Vagina (tissue), 2 donors: ENCODE measurements at places on chromosomes 6 and 20.

DNA sequence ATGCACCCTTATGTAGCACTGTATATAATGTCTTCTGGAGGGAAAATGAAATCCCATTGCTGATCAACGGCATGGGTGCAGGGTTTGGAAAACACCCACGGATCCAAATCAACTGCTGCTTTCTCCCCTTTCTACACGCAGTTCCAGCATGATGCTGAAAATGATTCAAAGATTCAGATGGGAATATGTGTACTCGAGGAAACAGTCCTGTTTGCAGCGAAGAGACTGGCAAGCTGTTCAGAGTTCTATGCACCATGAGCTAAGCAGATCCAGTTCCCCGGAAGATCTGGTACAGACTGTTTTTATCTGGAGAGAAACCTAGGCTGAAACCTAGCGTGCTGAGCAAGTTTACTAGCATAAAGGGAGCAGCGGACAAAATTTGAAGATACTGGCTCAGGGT is 47.9 kb upstream of the CDH4 start:
- no peak for DNase-seq

GRCh38 chr20:24684956-24685691 is 215.7 kb downstream of the SYNDIG1 start:
- no peak for DNase-seq

- no peak for DNase-seq
Observed at GRCh38 chr20:62020935-62021701, 44.6 kb downstream of the TAF4 start.

DNA sequence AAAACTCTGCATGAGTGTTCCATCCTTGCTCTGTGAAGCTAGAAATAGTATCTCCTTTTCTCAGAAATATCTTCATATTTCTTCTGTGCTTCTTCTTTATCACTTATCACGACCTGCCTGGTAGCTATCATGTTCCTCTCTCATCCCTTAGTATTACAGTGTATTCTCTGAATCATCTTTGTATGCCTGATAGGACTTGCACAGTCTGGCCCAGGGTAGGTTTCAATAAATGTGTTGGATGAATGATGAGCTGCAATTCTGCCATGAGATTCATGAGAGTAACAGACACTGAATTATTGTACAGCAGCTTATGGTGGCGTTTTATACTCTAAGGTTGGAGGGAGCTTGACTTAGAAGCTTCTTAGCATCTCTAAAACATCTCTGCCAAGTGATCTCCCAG is 66.6 kb downstream of the GRM1 start:
- DNase-seq: no peak

DNA sequence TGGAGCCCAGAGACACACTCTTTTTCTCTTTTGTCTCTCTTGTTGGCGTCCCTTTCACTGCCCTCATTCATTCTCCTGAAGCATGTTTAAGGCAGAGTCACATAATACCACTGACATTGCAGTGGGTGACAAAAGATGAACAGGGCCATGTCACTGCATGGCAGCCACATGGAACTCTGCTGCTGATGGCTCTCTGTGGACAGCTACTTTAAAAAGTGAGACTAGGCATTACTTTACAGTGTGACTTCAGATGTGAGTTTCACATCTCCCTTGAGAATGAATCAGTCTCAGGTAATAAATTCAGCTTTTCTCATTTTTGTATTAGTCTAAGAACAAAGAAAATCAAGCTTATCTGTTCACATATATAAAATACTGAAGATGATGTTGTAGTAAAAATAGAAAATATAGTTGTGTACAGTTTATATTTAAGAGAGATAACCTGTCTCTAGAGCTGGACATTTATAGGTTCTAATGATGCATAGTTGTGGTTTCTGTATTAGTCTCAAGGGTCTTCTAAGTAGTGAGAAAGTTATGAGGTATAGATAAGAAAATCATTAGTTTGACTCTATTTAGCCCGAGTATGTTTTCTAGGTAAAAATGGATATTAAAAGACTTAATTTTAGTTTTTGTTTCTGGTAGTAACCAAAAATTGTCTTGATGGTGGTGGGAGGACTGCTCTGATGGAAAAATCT is 6.1 kb downstream of the MRS2 start:
- no peak for DNase-seq

DNA sequence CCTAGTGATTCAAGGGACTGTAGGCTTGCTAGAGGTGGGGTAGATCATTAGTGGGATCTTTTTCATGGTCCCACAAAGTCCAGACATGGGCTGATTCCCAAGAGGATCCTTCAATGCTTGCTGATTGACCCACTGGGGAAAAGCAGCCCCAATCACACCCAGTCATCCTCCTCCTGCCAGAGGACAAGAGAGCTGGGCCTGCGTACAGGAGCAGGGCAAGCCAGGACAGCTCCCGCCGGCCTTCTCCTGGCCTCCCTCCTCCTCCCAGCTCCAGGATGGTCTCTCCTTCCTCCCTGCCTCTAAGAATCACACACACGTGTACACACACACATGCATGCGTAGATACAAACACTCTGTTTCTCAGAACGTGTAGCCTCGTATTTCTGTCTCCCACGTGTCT is 27.0 kb downstream of the KCNK15 start:
- DNase-seq: no peak

GRCh38 chr6:77638129-77638830 is 14.6 kb upstream of the MEI4 start:
- no peak for DNase-seq

DNA sequence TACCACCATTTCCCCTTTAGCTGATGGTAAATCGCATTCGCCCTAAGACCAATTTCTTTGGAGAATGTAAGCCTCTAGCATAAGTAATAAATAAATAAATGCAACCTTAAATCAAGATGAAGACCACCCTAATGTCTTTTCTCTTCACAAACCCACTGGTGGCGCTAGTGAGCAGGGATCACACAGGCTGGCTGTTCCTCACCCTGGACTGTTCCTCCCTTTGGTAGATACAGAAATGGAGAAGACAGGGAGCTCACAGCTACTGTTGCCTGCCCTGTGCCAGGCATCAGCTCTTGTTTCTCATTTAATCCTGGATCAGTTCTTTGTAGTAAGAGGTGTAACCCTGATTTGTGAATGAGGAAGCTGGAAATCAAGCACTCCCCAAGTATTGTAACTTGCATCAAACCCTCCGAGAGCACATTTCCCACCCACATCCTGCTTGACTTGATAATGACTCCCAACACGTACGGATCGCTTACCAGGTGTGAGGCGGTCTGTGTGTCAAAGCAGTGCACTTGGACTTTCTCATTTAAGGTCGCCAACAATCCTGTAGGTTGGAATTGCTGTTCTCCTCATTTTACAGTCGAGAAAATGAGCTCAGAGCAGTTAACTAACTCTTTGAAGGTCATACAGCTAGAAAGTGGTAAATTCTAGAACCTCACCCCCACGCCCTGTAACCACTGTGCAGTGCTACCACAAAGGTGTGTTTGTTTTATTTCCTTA is 236.1 kb downstream of the TSHZ2 start:
- DNase-seq: no peak

- DNase-seq: no peak
Observed at GRCh38 chr6:170357812-170358211, 51.3 kb downstream of the FAM120B start.

- no peak for DNase-seq
Observed at GRCh38 chr6:28995093-28995650, 9.9 kb downstream of the ZNF311 start.

DNA sequence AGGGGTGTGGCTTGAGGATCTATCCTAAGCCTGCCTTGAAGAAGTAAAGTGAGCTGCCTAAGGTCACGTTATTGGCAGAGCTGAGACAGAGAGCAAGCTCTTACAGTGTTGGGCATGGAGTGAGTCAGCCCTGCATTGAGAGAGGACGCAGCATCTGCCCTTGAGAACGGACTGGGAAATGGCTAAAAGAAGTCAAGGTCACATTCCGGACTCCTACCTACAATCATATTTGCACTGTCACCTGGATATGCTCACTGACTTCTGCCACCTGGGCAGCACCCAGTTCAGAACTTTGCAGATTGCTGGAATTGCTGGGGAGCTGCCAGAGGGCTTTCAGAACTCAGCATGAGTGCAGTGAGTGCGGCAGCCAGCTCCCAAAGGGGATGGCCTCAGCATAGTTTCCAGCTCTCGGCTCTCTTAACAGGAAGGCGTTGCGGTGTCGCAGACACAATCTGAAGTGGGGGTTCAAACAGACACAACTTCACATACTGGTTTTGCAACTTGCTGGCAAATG is 199.3 kb upstream of the SGK1 start:
- no peak for DNase-seq

GRCh38 chr6:35473075-35473849 is 5.1 kb downstream of the RPL10A start:
- DNase-seq: no peak

DNA sequence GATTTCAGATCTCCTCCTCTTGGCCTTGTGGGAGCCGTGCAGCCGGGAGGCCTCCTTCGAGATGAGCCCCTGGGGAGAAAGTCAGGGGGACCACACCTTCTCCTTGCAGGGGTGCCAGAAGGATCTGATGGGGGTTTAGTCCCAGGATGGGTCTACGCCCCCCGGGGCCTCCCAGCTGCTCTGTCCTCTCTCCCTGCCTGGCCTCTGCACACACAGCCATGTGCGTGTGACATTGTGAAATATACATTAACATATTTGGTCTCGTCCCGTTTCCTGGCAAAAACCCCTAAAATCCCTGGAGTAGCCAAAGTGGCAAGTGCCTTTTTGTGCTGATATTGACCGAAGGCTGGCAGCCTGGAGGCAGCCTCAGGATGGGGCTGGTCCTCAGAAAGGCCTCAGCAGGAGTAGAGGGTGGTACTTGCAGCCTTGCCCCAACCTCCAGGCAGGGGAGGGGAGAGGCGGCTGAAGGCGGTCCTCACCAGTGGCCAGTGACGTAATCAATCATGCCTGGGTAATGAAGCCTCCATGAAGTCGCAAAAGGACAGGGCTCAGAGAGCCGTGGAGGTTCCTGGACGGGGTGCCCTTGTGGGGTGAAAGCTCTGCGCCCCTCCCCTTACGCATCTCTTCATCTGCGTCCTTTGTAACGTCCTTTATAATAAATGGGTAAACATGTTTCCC is 5.1 kb upstream of the HELZ2 start:
- no peak for DNase-seq

GRCh38 chr6:157840776-157841175 is 17.7 kb downstream of the SNX9 start:
- DNase-seq: no peak

GRCh38 chr20:35909176-35909575 is 45.1 kb downstream of the SCAND1 start:
- DNase-seq: no peak

DNA sequence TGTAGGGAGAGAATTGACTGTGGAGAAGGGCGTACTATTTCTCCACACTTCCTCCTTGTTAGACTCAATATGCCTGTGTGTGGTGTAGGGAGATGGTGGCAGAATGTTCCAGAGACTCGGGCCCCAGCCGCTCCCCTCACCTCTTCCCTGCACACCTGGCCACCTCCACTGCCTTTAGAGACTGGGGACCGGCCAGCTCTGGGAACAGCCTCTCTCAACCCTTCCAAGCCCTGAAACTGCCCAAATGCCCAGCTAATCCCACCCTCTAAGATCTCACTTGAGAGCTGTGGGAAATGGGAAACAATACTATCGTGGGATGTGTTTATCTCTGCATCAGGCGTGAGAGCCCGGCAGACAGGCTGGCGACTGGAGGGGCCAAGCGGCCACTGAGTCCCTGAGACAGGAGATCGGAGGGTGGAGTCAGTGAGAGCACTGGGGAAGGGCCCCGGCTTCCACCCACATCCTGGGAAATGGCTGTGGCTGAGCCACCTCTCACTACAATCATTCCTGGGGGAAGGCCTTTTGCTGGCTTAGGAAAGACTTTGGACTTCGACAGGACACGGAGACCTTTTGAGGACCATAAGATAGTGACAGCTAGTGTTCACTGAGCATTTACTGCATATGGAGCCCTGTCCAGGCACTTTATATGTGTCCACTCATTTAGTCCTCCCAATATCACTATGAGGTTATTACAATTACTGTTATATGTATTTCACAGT is 31.0 kb upstream of the MRPS18A start:
- DNase-seq: no peak

GRCh38 chr20:24627926-24628325 is 158.5 kb downstream of the SYNDIG1 start:
- DNase-seq: no peak

GRCh38 chr6:20817806-20818320 is 283.6 kb downstream of the CDKAL1 start:
- no peak for DNase-seq

DNA sequence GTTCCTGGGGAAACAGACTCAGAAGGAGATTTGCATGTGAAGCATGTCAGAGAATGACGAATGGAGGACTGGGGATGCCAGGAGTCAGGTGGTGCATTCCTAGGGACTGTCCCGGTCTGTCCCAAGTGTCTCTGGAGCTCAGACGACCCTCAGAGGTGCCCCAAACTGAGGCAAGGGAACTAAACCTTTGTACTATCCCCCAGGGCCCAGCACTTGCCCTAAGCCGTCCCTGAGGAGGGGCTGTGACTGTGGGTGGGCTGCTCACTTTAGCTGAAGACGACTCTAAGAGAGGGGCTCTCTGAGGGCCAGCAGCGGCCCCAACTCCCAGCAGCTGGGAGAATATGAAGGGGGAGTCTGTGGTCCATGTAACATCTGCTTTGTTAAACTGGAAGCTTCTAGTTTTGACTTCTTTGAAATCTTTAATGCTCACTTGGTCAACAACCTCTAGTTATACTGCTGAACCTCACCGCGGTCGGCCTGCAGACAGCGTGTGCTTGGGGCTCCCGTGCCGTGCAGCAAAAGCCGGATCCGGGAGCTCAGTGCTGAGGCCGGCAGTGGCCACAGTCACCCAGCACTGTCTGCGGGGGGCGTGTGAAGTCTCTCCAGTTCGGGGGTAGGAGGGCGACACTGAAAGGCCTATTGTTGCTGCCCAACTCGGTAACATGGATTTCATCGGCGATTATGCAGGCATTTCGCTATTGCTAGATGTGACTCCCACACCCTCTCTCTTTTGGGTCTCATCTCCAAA is 34.2 kb downstream of the TUBB2B start:
- no peak for DNase-seq

- no peak for DNase-seq
Observed at GRCh38 chr6:5979650-5980420, 26.9 kb downstream of the NRN1 start.

DNA sequence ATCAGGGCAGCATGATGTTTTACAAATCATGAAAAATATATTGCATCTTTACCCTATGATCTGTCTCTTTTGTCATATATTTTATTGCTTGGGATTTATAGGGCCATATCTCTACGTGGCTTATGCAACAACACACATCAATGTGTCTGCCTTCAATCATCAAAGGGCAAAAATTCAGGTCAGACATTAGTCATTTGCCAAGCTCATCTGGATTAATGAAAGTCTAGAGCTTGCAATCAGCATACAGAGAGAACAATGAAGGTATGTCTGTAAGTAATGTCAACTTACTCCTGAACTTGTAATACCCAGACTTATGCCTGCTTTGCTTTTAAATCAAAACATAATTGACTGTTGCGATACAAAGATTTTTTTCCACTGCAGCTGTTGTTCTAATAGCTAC is 282.7 kb downstream of the HAO1 start:
- DNase-seq: no peak

GRCh38 chr6:43627008-43627825 is 1.8 kb downstream of the GTPBP2 start:
- DNase-seq: no peak

GRCh38 chr6:2132916-2133315 is 112.5 kb downstream of the GMDS start:
- no peak for DNase-seq
